ENCODE measurements at places on chromosomes 3 and 15. TPM values are rescaled to one million over a fixed set of nuclear protein-coding genes. Genes with fewer than 3 reads are reported as not detected.

CYP1A1 gene
- not detected for total RNA-seq

GRCh38 chr15:87522997-87523396, 733.5 kb downstream of the NTRK3 start:
- DNase-seq, result no peak

DNA sequence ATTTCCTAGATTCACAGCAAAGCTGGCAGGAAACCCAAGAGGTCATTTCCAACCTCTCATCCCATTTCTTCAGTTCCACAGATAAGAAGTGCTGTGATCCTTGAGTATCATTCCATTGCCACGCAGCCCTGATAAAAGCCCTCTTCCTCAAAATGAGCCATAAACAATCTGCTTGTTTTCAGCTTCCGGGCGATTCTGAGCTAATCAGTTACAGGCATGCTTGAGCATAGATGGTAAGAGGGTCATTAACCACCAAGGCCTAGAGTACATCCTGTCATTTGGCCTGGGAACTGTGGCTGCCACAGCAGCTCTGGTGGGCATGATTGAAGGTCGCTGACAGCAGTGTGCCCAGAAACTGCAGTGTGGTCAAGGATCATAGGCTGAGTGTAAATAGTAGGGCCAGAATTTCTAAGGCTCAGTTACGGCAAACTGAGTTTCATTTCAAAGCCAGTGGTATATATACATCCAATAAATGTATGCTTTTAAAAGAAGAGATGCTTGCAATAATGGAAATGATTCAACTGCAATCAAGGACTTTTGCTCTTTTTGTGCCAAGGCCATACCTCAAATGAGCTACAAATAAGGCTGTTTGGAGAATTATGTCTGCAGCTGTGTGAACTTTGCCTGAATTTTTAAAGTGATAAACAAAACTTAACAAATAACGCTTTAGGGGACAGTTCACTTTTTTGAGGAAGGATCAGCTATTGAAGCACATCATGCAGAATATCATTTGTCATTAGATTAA, 47.3 kb downstream of the P3H2 start:
- DNase-seq, result peak; percentile 18

- DNase-seq, result no peak
These were observed 642.0 kb upstream of the KCNMB2 start for GRCh38 chr3:177894081-177894728.

- no peak for DNase-seq
These were observed 984 bp downstream of the FGF7 start for GRCh38 chr15:49423901-49424550.

Measured in transverse colon (tissue), 4 donors.